ENCODE measurements at places on chromosomes 2 and 18.

GRCh38 chr2:85988175-85988913 is 99.6 kb upstream of the ST3GAL5 start:
- DNase-seq, result no peak

GRCh38 chr2:67571785-67572718 is 174.9 kb downstream of the ETAA1 start:
- no peak for DNase-seq

GRCh38 chr2:212915121-212915782 is 236.2 kb downstream of the IKZF2 start:
- no peak for DNase-seq

DNA sequence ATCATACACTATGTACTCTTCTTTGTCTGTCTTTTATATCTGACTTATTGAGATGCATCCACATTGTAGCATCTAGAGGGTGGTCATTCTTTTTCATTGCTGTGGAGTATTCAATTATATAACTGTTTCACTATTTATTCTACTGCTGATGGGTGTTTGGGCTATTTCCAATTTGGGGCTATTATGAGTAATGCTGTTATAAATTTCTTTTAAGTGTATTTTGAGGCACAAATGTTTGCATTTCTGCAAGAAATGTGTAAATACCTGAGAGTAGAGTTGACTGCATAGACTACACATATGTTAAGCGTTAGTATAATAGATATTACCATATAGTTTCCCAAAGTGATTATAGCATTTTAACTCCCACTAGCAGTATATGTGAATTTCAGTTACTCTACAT is 26.9 kb upstream of the PPP1R1C start:
- DNase-seq, result no peak

- DNase-seq, result no peak
Observed at GRCh38 chr2:239666053-239666854, 265.4 kb upstream of the HDAC4 start.

DNA sequence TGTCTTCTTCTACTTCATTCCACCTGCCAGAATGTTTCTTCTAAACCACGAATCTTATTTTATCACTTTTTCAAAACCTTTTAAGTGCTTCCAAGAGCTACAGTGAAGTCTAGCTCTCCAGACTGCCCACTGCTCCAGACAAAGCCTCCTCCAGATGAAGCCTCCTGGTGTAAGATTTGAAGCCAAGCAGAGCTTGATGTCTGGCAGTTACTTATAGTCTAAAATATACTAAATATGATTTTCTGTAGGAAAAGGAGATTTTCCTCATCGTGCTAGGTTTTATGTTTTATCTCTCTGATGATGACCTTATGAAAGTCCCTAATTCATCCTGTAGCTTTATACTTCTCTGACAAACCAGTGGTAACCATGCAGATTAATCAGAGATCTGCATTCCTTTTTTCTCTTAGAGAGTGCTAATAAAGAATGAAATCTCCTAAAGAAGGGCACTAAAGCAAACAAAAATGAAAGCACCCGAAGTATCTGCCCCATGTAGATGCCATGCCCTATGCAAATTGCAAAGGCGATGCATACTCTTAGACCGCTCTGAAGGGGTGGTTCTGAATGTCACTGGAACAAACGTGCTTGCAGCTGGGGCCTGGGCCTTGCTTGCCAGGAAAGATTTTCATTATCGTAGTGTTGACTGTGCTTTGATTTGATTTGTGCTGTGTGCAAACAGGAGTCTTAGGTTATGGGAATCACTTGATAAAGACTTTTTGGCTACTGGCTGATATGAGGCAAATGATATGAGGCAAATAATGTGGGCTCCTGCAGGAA is 314.2 kb downstream of the PID1 start:
- no peak for DNase-seq

Measured in CD4-positive, alpha-beta T cell treated with Interleukin-6 at 100 ng/mL for 8 hours (primary cell).